ENCODE measurements at places on chromosomes 12 and 14.
A peak's percentile ranks its signal among the peaks of the same experiment; 100 is the strongest.

- DNase-seq: peak; percentile 74
These were observed 12.4 kb downstream of the MSI1 start for GRCh38 chr12:120356567-120357030.

GRCh38 chr14:100138082-100138787 lies 21.2 kb downstream of the DEGS2 start:
- DNase-seq: no peak

- DNase-seq: no peak
These were observed 11.7 kb downstream of the ELK3 start for GRCh38 chr12:96205908-96206307.

DNA sequence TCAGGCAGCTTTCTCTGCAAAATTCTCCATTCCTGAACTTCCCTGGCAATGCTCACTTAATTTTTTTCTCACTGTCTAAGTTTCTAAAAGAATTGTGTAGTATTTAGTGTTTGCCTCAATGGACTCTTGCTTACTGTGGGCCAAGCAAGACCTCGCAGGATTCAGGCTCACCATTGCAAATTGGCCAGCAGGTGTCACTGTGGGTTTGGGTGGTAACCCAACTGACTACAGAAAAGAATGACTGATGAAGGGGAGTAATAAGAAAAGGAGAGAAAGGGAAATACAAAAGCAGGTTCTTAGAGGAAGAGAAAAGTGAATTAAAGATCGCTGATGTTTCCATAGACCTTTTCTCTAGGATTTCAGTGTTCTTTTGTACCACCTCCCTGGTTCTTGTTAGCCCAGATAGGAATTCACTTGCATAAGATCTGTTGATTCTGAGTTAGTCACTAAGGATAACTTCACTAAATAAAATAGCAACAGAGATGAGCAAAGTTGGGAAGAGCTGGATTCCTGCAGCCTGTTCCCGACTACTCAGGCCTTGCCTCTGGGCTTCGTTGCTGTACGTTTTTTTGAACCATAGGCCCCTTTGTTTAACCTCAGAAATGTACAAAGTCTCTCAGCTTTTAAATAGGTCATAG lies 386.5 kb upstream of the DDHD1 start:
- DNase-seq: peak; percentile 80

- DNase-seq: no peak
These were observed 981.4 kb downstream of the BCL11B start for GRCh38 chr14:98290596-98290995.

GRCh38 chr12:19223018-19223417 lies 93.5 kb downstream of the PLEKHA5 start:
- DNase-seq: no peak

DNA sequence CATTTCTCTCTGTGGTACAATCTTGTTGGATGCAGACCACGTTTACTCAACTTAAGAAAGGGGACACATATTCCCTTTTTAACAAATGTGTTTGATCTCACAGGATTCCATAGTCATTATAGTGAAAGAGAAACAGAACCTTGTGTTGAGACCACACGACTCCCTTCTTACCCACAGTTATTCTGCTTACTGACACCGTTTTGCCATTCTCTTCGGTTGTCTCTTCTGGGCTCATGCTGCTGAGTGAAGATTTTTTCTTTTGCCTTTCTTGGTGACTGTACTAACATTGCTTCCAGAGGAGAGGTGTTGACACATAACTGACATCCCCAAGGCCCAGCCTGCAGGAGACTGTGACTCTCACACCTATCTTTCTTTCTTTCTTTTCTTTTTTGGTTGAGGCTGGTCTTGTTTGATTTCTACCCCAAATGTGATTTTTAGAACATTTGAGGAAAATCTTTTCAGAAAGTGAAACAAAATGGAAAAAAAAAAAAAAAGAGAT lies 61.2 kb upstream of the OTOGL start:
- DNase-seq: no peak

DNA sequence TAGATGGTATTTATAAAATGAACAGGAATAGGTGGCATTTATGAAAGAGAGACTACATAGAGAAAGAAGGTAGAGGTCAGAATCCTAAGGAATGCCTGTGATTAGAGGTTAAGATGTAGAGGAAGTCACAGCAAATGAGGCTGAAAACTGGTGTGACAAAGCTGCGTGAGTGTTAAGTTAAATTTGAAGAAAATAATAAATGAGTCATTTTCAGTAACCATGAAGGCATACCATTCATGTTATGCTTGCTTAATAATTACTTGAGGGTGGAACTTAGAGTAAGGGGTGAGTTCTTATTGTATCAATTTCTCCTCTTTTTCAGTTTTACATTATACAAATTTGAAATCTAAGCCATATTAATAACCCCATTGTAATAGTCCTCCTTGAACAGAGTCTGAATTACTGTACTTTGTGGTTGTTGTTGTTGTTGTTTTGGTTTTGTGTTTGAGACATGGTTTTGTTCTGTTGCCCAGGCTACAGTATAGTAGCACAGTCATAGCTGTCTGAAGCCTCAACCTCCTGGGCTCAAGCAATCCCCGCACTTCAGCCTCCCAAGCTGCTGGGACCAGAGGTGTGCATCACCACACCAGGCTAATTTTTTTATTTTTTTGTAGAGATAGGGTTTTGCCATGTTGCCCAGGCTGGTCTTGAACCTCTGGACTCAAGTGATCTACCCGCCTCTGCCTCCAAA lies 761.5 kb downstream of the GALC start:
- no peak for DNase-seq

DNA sequence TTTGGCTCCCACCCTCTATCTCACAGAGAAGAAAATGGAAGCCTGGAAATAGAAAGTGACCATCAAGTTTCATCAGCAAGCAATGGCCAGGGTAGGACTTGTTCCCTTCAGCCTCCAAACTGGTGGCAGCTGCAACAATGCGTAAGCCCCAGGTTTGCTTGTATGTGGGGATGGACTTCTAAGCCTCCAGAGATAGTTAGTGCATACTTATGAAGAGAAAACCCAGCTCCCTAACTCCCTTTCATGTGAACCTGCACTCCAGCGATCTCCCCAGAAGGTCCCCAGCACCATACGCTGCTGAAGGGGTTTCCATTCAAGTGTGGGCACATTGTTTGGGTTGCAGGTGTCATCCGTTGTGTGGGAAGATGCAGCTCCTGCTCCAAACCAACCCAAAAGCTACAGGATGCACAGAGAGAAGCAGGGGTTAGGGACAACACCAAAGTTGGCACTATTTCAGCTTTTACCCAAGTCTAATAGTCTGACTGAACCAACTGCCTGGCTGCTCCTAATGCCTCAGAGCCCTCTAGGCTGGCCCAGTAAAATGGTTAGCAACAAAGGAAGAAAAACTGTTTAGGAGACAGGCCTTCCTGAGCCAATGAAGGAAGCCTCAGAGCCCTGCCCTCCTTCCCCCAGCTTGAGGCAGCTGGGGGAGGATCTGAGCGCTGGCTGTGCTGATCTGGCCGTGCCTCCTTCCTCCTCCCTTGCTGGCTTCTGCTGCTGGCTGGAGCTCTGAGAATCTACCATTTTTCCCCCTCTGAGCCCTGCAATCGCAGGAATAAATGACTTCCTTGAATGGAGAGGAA lies 12.3 kb downstream of the ZFP36L1 start:
- DNase-seq: no peak

DNA sequence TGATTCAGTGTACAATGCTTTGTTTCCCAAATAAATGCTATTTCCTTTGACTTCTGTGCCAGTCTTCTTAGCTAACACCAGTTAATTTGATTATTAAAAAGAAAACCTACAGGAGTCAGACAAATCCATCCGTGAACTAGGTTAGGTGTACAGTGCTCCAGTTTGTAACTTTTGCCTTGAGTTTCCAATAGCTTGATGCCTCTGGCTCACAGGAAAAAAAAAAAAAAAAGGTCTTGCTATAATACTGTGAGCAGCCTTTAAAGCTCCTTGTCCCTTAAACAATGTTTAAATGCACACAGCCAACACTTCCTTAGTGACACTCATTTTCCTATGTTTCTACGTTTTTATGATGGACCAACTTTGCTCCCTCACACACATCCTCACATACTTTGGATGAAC lies 71.8 kb upstream of the TMX1 start:
- no peak for DNase-seq

- DNase-seq: no peak
These were observed 12.0 kb downstream of the ADSS1 start for GRCh38 chr14:104735830-104736642.

GRCh38 chr12:124764451-124764850 lies 99.2 kb downstream of the SCARB1 start:
- peak; percentile 78 for DNase-seq

DNA sequence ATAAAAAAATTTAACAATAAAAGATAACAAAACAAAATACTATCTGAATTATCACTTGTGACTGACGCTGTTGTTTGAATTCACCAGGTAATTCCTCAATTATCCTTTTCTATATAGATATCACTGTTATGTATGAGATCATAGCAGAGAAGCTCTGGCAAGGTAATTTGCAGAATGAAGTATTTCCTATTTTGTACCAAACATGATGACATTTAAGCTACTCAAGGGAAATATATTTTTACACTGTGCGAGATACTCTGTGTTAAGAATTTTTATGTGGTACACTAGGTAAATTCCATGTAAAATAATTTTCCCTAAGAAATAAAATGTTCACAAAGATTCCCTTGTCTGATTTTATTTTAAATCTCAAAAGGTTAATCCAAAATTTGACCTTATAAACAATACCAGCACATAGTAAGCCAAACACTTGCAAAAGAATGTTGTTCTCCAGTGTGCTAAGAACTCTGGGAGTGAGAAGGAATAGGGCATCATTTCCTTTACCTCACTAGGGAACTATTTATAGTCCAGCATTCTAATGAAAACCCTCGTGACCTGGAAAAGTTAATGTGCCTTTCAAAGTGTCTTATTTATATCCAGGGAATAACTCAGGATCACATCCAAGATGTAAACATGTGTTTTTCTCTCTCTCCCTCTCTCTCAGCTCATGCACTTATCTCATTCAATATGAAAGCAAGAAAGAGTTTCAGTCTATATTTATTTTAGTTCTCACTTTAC lies 115.2 kb upstream of the RAP1B start:
- peak; percentile 39 for DNase-seq

- no peak for DNase-seq
These were observed 883 bp downstream of the FOXJ2 start for GRCh38 chr12:8033153-8034044.

DNA sequence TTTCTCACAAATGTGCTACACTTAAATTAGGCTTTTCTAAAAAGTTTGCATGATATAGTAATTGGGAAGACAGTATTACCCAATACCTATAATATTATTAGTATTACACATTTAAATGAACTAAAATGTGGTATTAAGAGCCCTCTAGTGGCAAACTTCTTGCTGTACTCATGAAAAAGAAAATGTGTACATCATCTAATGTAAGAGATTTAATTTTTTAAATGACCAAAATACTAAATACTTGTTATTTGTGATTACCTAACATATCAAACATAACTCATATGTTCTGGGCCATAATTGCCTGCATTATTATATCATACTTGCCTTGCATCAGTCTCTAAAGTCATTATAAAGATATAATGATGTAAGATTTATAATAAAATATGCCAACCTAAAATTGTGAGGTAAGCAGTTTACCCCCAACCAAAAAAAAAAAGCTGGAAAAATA lies 64.2 kb downstream of the DNAI7 start:
- DNase-seq: no peak

- no peak for DNase-seq
These were observed 109.8 kb upstream of the FOXG1 start for GRCh38 chr14:28656704-28657255.

GRCh38 chr12:88559772-88560171 lies 20.5 kb downstream of the KITLG start:
- DNase-seq: peak; percentile 59

- DNase-seq: no peak
These were observed 276.6 kb upstream of the NAV3 start for GRCh38 chr12:77553976-77554619.

DNA sequence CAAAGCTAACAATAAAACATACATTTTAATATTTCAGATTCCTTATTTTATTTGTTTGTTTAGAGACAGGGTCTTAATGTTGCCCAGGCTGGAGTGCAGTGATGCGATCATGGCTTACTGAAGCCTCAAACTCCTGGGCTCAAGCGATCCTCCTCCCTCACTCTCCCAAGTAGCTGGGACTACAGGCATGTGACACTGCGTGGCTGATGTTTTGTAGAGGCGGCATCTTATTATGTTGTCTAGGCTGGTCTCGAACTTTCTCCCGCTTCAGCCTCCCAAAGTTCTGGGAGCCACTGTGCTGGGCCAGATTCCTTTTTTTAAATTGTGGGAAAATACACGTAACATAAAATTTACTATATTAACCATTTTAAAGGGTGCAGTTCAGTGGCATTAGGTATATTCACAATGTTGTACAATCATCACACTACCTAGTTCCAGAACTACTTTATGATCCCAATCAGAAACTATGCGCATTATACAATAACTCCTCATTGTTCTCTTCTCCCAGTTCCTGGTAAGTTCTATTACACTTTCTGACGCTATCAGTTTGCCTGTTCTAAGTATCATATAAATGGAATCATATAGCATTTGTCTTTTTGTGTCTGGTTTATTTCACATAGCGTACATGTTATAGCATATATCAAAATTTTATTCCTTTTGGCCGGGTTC lies 40.3 kb downstream of the ADIPOR2 start:
- no peak for DNase-seq

DNA sequence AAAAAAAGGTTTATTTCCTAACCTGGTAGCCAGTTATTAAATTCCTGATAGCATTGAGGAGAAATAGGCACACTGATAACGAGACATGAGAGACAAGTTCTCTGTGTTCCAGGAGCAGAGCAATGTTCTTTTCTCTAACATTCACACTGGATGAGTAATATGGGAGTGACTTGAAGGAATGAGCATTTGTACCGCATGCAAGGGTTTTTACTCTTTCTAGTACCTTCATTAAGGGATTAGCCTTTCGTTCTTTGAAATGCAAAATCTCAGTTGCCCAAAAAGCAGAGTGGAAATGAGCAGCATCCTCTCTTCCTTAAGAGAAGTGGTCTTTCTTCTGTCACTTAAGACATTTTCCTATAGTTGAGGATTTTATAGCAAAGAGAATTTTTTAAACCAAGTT lies 54.7 kb downstream of the FGD4 start:
- DNase-seq: no peak

DNA sequence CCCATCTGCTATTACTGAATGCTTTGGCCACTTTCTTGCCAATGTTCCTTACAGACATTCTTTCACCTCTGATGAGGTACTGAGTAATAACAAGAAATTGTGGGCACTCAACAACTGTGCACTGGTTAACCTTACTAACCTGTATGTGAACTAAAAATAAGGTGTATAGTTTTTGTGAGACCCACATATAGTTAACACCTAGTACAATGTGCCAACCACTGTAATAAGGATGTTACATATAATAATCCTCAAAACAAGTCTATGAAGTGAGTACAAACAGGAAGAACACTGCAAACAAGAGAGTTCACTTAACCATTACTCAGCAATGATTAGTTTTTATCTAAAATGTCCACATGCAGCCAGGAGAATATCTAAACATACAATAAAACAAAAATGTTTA lies 4.5 kb downstream of the DDHD1 start:
- no peak for DNase-seq

- DNase-seq: peak; percentile 32
These were observed 56.5 kb downstream of the GTF2A1 start for GRCh38 chr14:81164167-81164774.

DNA sequence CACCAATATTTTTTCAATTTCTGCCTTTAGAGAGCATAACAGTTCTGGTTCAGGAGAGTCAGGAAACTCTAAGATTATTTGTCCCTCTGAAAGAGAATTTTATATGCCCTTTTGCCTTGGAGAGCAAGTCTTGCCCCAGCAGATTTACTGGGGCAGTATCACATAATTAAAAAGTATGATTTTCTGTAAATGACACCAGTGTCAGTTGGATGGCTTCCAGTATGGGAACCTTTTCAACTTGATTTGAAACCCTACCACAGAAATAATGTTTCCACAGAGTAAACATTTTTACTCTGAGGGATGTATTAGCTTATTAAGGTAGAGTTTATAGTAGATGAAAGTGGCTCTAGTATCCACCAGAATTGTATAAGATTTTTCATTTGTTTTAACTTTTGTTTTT lies 15.4 kb downstream of the NOPCHAP1 start:
- no peak for DNase-seq
